ENCODE measurements at places on chromosomes 16 and 17.

GRCh38 chr16:17668386-17668785 is 197.6 kb upstream of the XYLT1 start:
- no peak for DNase-seq

GRCh38 chr16:87829988-87830672 is 39.2 kb downstream of the SLC7A5 start:
- DNase-seq = no peak

DNA sequence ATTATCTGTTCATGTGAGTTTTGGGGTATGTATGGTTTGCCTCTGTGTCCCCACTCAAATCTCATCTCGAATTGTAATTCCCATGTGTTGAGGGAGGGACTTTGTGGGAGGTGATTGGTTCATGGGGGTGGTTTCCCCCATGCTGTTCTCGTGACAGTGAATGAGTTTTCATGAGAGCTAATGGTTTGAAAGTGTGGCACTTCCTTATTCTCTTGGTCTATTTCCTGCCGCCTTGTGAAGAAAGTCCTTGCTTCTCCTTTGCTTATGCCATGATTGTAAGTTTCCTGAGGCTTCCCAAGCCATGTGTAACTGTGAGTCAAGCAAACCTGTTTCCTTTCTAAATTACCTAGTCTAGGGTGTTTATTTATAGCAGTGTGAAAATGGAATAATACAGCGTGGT is 128.1 kb upstream of the HS3ST4 start:
- no peak for DNase-seq

GRCh38 chr16:8956265-8957062 is 7.2 kb downstream of the USP7 start:
- DNase-seq = no peak

DNA sequence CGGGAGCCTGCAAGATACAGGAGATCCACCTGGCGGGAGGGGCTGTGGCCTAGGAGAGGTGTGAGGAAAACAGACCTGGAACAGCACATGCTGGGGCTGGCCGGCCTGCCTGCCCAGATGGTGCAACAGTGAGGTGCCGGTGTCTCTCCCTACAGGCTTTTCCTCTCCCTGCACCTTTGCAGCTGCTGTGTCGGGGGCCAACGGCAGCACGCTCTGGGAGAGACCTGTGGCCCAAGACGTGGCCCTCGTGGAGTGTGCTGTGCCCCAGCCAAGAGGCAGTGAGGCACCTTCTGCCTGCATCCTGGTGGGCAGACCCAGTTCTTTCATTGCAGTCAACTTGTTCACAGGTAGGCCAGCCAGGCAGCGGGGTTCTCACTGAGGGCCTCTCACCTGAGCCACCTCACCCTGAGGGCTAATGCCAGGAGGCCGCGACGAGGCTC is 15.9 kb downstream of the RGS11 start:
- no peak for DNase-seq

DNA sequence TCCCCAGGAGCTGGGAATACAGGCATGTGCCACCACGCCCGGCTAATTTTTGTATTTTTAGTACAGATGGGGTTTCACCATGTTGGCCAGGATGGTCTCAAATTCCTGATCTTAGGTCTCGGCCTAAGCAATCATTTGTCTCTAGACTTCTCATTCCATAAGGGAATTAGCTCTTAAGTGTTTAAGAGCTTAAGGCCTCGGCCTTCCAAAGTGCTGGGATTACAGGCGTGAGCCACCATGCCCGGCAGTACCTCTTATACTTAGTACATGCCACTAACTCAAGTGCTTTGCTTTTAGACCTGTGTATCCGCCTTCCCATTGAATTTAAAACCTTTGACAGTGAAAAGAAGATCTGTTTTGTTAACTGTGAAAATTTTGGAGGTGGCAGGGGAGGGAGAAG is 16.6 kb upstream of the IL21R start:
- DNase-seq = no peak

- DNase-seq = no peak
Measured at GRCh38 chr17:74637265-74637664, 13.7 kb upstream of the CD300E start.

- DNase-seq = no peak
Measured at GRCh38 chr17:36816214-36816906, 120.9 kb upstream of the LHX1 start.

DNA sequence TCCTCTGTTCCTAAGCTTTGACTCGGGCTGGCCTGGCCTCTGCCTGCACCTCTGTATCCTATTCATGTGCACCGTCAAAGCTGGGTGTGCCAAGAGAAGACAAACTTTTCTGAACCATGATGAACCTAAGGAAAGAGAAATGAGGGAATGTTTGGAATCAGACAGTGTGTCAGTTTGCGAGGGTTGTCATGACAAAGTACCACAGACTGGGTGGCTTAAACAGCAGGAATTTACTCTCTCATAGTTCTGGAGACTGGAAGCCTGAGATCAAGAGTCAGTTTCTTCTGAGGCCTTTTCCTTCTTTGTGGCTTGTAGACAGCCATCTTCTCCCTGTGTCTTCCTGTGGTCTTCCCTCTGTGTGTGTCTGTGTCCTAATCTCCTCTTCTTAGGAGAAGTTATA is 129.0 kb downstream of the KATNIP start:
- no peak for DNase-seq

DNA sequence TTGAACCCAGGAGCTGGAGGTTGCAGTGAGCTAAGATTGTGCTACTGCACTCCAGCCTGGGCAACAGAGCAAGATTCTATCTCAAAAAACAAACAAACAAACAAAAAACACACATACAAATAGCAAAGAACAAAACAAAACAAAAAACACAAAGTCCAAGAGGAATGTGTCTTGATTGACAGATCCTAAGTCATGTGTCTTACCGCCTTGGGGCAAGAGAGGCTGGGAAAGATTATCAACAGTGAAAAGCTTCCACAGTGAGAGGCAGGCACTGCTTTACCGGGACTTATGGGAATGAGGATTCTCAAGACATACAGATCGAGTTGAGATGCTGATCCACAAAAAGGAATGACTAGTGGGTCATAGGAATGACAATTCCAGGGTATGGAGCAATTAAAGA is 62.7 kb upstream of the GAS7 start:
- DNase-seq = no peak

- no peak for DNase-seq
Measured at GRCh38 chr16:51341204-51341603, 190.1 kb upstream of the SALL1 start.

DNA sequence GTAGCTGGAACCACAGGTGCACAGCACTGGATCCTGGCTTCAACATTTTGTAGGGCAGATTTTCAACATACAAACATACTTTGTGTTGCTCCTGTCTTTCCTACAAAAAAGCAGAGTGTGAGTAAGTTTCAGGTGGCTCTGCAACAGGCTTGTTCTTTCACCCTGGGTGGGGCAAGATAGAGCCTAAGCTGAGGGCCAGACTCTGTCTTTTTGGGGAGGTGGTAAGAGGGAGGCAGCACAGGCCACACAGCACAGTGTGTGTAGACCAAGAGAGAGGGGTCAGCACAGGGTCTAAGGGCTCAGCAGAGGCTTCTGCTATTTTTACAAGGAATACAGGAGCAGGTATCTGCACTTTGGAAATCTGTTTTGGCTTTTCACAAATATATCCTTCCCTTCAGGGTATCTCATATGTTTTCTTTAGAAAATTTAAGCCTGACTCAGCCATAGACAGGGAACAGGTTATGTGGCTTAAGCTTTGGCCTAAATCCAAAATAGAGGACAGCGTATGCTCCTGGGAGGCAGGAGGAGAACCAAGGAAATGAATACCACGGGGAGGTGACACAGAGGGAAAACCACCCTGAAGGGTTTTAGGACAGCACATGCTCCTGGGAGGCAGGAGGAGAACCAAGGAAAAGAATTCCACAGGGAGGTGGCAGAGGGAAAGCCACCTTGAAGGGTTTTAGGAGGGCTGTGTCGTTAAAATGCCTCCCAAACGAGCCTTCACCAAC is 21.6 kb downstream of the EMC8 start:
- DNase-seq = no peak

- DNase-seq = no peak
Measured at GRCh38 chr17:68509141-68510057, 2.8 kb upstream of the PRKAR1A start.

- no peak for DNase-seq
Measured at GRCh38 chr16:86594721-86595120, 16.4 kb downstream of the FOXL1 start.

- peak; percentile 59 for DNase-seq
Measured at GRCh38 chr17:71633391-71633849, 487.4 kb upstream of the SOX9 start.

GRCh38 chr16:54937671-54938211 is 7.1 kb downstream of the IRX5 start:
- DNase-seq = no peak

DNA sequence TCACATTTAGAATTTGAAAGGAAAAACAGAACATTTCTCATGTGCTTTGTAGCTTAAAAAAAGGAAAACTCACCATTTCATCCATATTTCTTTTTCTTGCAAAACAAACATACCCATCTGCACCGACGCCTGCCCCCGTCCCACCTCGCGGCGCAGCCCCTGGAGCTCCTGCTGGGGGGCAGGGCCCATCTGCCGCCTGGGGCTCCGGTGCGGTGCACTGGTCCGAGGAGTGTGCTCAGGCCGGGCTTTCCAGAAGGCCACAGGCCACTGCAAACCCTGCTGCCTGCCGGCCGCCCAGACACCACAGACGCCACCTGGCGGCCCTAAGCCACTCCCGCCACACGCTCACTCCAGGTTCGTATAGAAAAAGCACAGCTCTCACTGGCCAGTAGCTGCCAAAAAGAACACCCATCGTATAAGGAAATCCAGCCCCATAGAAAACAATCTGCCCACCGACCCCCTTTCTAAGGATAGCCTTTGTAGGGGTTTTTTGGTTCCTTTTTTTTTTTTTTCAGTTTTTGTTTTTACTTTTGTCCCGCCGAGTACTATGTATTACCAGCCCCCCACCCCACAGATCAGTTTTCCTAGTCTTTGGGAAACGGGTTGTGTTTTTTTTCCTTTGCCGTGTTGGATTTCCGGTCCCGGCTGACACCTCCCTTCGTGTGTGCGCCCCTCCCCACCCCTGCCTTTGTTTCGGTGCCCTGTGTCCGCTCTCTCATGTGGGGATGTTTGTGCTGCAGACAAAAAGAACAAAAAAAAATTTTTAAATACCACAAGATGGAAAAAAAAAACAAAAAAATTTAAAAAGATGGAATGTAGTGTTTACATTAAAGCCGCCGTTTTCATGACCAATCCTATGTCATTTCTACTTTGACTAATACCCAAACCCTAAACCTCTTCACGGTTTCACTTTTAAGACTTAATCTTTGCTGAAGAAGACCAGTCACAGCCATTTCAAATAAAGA is 68.8 kb downstream of the AMFR start:
- DNase-seq = peak; percentile 72

- DNase-seq = no peak
Measured at GRCh38 chr16:55577887-55578286, 11.4 kb downstream of the CAPNS2 start.

DNA sequence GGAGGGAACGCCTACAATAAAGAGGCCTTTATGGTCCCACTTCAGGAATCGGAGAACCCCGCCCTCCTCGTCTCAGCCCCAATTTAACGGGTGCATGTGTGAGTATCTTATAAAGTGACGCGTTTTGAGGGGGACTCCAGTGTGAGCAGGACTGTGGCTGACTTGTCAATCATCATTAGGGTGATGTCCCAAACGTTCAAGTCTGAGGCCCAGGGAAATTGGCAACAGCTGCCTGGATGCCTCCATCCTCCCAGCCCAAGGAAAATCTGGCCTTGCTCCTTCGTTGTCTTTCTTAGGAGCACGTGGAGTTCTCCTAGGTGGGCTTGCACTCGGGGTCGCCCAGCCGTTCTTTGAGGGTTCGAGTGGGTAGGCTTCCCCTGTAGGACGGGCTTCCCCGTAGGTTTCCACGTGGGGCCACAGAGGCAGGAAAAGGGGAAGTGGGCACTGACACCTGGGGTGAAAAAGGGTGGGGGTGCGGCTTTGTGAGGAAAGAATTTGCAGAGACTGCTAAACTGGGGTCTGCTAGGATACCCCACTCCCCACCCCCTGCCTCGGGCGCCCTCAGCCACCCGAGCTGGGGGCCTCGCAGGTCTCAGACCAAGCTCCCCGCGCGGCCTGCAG is 561 bp upstream of the HERPUD1 start:
- DNase-seq = no peak

GRCh38 chr17:18117982-18118975 is 9.7 kb downstream of the MYO15A start:
- DNase-seq = no peak

DNA sequence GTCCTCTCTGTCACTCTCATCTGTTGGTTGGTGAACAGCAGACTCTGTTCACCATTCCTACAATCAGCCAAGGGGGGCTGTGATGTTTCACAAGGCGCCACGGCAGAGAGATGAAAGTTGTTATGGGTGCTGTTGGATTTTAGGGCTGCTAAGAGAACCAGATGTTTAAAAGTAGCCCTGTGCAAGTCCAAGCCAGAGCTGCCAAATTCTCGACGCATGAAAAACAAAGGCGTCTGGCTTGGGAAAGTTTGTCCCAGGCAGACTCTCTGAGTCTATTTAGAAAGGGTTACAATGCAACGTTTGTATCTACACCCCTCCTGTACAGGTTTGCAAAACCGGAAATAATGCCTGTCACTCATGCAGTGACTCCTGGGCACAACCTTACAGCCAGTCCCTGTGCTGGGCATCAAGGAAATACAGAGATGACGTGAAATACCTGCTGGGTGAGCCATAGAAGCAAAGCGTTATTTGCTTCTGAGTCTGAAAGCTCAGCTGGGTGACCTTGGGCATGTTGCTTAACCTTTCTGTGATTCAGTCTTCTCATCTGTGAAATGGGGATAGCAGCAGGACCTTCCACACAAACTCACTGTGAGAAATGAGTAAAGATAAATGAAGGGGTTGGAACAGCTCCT is 74.8 kb downstream of the XYLT1 start:
- DNase-seq = no peak

GRCh38 chr17:80212511-80212910 is 7.6 kb downstream of the SGSH start:
- DNase-seq = no peak
